ENCODE measurements at places on chromosomes 3 and 15. TPM values are rescaled to one million over a fixed set of nuclear protein-coding genes. Genes with fewer than 3 reads are reported as not detected.

The FBXW12 gene
- 1.8 TPM for total RNA-seq

The RTP3 gene
- not detected for total RNA-seq

The PSTPIP1 gene
- total RNA-seq = 0.23 TPM

The STAC gene
- total RNA-seq = 13.8 TPM

The TRIM42 gene
- total RNA-seq = not detected

The RGMA gene
- total RNA-seq = 38.8 TPM

The HDC gene
- total RNA-seq = 22.1 TPM

The CORO2B gene
- 19.6 TPM for total RNA-seq

The FAH gene
- total RNA-seq = 9.2 TPM

The SPTBN5 gene
- 0.92 TPM for total RNA-seq

The WDR72 gene
- 0.46 TPM for total RNA-seq

The TMEM158 gene
- total RNA-seq = 18.9 TPM

The THUMPD3 gene
- total RNA-seq = 59.1 TPM

The TMEM212 gene
- total RNA-seq = not detected

The SEMA3F gene
- total RNA-seq = 7.8 TPM

The INO80 gene
- 33.4 TPM for total RNA-seq

The DZIP1L gene
- 14.3 TPM for total RNA-seq

The LRRC28 gene
- total RNA-seq = 31.1 TPM
